Frontal cortex (tissue), 4 donors: ENCODE measurements at places on chromosomes 7 and 10. TPM values are rescaled to one million over a fixed set of nuclear protein-coding genes. Genes with fewer than 3 reads are reported as not detected.

The BMS1 gene
- total RNA-seq = 12.6 TPM

The POR gene
- total RNA-seq = 67.3 TPM

The OR2A12 gene
- total RNA-seq = not detected

The ACTR3C gene
- 5.3 TPM for total RNA-seq

The ZFAND4 gene
- 13.9 TPM for total RNA-seq

The OR9A2 gene
- total RNA-seq = under 0.01 TPM
